ENCODE measurements at places on chromosomes 12 and 14.
A peak's percentile ranks its signal among the peaks of the same experiment; 100 is the strongest.

DNA sequence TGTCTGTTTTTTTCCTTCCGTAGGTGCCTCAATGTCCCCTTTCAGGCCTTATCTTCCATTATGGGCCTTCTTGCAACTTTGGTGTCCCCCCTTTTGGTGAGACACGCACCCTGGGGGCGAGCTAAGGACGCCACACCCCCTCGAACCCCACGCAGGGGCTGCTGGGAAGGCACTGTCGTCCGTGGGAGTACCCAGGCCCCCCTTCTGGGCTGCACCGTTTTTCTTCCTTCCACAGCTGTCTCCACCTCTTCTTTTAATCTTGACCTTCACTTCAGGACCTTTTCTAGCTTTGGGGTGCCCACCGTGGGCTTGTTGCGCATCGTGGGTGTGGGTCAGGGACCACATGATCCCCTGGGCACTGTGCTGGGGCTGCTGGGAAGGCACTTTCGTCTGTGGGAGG, 271.8 kb downstream of the ALG10 start:
- DNase-seq, result no peak

GRCh38 chr12:77847060-77847541, 16.4 kb downstream of the NAV3 start:
- DNase-seq, result no peak

DNA sequence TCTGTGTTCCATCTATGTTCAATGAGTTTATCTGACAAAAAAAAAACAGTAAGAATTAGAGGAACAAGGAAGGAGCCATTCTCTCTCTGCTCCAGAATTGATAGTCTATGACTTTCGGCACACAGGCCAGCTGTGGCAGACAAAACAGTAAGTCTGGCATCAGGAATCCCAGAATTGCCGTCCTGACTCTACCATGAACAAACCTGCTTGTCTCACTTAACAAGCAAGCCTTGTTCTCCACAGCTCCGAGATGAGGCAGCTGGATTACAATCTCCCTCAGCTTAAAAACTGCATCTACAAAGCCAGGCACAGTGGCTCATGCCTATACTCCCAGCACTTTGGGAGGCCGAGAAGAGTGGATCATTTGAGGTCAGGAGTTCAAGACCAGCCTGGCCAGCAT, 153.6 kb upstream of the TMCC3 start:
- DNase-seq, result no peak

GRCh38 chr12:96590970-96591369, 101.6 kb downstream of the CFAP54 start:
- DNase-seq, result no peak

- no peak for DNase-seq
Measured at GRCh38 chr12:52279422-52280318, 5.2 kb downstream of the KRT86 start.

- DNase-seq, result no peak
Measured at GRCh38 chr12:41531147-41531829, 343.2 kb downstream of the PDZRN4 start.

DNA sequence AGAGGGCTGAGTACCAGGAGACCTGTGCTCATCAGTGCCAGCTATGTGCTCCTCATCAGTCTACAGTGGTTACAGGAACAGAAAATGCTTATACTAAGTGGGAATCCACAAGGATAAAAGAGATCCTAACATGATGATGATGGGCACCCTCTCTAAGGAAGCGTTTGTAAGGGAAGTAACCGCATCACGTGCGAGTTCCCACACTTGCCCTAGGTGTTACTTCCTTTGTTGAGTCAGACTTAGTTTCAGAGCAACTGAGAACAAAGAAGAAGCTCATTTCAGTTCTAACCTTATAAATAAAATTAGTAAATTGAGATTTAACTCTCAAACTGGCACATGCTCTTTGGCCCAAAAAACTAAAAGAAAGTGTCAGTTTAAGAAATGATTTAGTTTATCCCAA, 956.4 kb upstream of the TMEM132C start:
- DNase-seq, result no peak

DNA sequence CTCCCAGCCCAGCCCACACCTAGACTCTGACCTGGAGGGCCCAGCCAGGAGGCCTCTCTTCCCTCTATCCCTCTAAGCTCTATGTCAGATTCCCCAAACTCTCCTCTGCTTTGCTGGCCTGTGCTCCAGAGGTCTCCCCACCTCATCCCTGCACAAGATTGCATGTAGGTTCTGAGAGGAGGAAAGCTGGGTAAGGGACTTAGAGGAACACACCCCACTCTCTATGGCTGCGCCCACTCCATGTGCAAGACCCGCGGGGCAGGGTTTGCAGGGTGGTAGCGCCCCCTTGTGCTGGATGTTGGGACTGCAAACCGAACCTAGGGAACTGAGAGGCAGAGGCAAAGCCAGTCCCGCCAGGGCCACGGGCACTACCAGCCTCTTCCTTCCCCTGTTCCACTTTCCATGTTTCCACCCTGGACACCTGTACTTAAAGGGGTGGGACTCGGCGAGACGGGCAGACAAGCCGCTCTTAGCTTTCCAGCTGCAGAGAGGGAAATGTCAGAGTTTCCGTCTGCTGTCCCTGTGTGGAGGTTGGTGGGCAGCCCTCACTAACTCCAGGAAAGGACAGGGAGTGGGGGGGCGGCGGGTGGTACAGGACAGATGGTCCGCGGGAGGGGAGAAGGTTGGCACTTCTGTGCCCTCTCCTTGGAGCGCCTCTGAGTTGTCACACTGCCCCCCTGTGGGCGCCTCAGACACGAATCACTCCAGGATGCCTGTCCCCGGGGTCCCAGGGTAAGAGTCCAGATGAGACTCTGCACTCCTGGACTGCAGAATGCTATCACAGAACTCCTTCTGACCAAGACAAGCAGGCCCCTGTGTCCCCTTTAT, 16.8 kb downstream of the MMP14 start:
- peak; percentile 39 for DNase-seq

GRCh38 chr12:65784289-65785015, 39.8 kb upstream of the HMGA2 start:
- DNase-seq, result no peak

GRCh38 chr14:100241279-100241678, 2.3 kb downstream of the YY1 start:
- no peak for DNase-seq

Measured in GOT3 (cell line).